ENCODE measurements at places on chromosomes 12 and 14.
A peak's percentile ranks its signal among the peaks of the same experiment; 100 is the strongest.

DNA sequence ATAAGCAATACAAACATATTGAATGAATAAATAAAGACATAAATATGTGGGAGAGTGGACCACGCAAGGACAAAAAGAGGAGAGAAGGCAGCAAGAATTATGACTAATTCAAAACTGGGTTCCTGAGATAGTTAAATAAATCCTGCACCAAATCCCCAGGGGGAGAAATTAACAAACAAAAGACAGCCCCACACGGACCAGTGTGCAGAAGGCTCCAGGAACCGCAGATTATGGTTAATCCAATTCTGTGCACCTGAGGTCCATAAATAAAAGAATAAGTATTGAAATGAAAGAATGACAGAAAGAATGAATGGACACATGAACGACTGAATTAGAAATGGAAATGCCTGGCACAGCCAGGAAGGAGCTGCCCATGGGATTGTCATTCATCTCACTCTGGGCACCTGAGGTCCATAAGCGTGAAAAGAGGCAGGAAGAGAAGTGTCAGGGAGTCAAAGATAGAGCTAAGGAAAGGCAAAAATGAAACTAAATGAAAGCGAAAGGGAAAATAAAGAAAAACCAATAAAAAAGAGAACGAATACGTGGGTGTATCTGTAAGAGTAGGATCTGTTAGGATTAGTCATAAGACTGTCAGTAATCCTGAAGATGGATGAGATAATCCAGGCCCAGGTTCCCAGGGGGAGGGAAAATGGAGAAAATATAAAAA, 23.3 kb downstream of the MEG3 start:
- no peak for DNase-seq

GRCh38 chr12:40106202-40106533, 287 bp upstream of the SLC2A13 start:
- peak; percentile 24 for DNase-seq

DNA sequence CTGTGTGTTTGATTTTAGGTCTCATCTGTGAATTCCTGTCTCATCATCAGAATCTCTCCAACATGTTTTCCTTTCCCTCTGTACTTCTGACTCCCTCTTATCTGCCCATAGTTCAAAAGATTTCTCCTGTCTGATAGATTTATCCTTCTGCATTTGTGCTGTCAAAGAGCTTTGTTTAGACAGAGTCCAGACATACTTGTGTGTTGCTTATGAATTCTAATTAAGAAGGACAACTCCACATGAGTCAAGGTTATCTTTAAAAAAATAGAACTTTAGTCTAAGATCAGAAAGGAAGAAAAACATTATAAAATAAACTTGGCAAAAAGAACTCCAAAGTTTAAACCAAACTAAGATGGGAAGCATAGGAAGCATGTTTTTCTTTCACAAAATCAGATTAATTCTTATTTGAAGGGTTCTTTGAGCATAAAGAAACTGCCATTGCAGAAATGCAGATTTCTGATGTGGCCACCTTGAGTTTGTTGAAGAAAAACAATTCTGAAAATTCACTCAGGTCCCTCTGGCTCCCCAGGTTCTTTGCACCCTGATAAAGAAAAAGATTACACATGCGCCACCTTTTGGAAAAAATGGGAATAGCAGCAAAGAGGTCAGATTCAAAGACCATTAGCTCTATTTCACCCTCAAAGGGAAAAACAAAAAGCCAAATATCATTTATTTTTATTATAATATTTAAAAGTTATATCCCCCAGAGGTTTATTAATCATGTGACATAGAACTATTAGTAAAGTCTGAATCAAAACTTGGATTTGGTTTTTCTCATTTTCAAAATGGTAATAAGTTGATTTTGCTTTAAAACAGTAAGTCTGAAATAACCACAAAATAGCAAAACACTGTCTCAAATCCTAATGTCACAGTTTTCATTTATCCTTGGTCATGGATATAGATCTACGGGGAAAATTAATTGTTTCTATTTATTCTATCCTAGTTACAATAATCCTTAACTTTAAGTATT, 143.7 kb upstream of the DCN start:
- peak; percentile 6 for DNase-seq

GRCh38 chr14:29548948-29549370, 378.7 kb downstream of the PRKD1 start:
- peak; percentile 1 for DNase-seq

GRCh38 chr12:104351057-104351983, 47.8 kb downstream of the EID3 start:
- no peak for DNase-seq

DNA sequence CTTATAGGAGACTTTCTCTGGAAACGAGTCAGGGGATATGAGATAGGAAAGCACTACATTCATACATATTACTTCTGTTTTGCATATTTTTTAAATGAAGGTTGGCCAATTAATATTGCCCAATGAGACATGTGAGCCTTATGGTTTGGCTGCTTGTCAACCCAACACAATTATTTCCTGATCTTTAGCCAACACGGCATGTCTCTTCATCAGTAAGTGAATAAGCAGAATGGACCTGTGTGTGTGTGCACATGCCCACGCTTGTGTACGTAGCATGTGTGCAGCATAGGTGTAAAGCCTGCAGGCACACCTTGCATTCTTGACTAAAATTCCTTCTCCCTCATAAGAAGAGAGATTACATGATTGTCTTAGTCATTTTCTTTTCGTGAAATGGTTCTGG, 88.3 kb downstream of the STON2 start:
- no peak for DNase-seq

DNA sequence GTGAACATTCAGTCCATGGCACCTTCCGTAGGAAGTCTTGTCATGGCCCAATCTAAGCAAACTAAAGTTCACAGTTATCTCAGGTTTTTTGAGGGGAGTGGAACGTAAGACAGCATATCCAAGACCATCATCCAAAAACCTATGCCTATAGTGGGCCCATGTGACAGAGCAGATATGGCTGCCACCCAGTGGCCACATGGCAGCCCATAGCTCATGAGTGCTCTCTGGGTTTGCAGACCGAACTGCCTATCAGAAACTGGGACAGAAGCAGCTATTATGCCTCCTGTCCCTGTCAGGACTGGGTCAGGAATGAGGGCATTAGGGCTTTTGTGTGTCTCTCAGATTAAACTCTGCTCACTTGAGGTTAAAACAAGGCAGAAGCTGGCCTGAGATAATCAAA, 503.7 kb downstream of the NRXN3 start:
- DNase-seq: no peak

GRCh38 chr12:14930299-14930698, 8.0 kb downstream of the ERP27 start:
- DNase-seq: no peak

DNA sequence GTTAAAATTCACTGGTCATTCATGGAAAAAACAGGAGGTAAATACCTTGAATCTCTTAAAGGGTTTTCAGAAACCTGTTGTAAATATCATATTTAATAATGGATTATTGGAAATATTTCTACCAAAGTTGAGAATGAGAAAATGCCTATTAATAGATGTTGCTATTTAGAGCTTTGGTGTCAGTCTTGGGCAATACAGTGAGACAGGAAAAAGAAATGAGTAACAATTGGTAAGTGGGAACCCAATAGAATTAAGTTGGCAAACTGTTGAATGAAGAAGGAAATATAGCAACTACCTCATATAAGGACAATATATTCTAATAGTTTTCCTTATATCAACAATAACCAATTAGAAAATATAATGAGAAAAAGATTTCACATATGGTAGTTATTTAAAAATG, 78.0 kb downstream of the ATF7IP start:
- DNase-seq: no peak

GRCh38 chr14:25759256-25759655, 709.3 kb upstream of the STXBP6 start:
- no peak for DNase-seq

GRCh38 chr12:130254461-130255276, 83.0 kb upstream of the PIWIL1 start:
- DNase-seq: peak; percentile 55

GRCh38 chr14:60773558-60773957, 39.0 kb downstream of the MNAT1 start:
- DNase-seq: no peak

- DNase-seq: no peak
Measured at GRCh38 chr14:54001189-54001878, 44.7 kb upstream of the BMP4 start.

DNA sequence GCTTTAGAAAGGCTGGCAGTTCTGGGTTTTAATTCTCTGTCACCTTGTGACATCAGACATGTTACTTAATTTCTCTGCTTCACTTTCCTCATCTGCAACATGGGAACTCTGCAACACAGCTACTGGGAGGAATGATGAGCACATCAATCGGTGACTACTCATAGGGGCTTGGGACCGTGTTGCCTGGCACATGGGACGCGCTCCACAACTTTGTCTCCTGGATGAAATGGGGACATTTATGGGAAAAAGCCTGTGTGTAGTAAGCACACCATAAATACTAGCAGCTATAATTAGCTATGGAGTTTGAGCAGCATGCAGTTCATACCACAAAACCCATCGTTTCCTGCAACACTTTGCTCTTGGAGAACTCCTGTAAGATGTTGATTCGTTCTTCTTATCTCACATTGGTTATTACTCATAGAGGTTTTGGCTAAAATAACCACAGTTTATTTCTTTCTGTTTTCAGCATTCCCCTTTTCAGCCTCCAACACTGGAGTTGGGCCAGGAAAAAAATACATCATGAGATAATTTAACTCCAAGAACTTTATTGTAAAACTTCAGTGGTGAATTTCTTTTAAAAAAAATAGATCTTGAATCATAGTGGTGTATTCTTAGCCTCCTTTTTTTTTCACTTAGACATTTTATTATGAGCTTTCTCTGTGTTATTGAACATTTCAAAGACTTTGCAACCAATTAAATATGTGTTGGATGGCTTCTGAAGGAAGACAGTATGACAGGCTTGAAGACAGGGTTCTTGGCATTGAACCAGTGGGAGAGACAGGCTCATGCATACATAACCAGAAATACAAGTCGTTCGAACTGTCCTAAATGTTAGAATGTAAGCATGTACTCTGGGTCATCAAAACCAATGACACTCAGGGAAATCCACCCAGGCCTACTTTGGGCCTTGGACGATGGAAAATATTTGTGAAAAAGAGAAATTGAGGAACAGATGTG, 72.7 kb downstream of the RIN3 start:
- no peak for DNase-seq

DNA sequence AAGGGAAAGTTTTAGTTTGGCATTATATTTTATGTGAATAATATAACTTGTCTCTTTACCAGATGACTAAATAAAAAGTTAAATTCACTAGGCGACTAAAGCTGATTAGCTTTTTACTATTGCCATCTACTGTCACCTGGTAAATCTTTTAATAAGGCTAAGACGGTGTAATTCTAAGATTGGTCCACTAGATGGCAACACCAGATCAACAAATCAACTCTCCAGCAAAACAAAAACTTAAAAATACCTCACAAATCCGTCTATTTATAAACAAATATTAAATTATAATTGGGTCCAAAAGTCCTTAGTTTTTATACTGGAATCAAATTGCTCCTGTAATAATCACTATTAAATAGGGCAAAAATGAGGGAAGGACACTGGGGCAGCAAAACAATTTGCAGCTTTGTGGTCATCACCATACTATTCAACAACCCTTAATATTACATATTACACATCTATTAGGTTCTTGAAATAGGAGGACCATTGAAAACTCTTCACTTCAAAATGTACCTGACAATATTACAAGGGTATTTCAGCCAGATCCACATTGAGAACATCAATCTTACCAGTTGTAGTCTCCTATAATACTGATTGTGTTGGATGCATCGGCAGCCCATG, 47.9 kb downstream of the GALC start:
- no peak for DNase-seq

DNA sequence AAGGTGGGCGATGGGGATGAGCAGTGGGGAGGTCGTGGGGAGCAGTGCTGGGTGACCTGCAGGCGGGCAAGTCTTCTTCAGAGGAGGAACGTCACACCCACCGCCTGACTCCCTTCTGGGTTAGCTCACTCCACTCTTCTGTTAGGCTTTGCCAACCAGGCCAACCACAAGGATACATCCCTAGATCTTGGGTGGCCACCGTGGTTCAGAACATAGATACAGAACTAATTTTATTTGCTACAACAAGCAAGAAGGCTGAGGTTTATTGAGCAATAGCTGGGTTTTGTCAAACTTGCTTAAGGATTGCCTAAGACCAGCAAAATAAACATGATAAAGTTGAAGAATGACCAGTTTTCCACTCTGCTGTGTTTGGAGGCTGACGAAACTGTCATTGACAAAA, 109.4 kb downstream of the DACT1 start:
- no peak for DNase-seq

DNA sequence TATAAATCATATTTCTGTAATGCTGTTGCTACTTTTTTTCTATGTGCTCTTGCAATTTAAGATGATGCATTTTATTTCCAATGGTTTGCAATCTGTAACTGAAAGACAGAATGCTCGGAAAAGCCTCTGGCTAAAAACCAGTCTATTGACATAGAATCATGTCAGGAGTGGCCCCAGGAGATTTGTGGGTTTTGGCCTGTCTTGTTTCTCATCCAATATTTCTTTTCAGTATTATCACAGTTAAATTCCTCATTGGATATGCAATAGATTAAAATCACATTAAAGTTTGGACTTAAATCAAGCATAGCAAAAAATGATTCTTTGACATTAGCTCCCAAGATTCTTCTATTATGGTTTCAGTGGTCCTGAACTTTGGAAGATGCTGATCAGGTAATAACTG, 19.1 kb upstream of the SLC38A2 start:
- no peak for DNase-seq

DNA sequence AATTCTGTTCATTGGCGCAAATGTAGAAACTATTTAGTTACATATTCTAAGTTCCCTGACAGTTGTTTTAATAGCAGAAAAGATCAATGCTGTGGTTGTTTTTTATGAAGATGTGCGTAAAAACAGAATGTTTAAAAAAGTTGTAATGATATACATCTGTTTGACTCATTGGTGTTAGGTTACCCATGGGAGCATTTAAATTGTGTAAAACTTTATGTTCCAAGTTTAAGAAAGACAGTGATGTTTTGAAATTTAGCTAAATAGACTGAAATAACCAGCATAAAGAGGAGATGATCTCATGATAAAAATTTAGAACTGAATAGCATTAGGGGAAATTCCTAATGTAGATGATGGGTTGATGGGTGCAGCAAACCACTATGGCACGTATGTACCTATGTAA, 3.6 kb downstream of the PELI2 start:
- DNase-seq: no peak

- DNase-seq: no peak
Measured at GRCh38 chr14:90649557-90650135, 166.6 kb downstream of the TTC7B start.

DNA sequence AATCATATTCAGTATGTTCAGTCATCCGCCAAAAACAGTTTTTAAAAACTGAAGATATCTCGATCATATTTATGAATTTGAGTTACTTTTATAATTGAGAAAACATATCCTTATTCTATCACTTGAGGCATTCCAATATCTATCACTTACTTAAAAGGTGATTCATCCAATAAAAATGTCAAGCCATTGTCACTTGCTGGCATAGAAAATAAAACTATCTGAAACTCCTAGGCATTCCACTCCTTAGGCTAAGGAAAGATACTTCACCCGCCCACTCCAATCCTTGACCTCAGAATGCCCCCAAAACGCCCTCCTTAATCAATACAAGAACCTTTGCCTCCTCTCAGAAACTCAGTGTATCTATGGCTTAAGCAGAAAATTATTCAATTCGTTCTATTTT, 51.3 kb upstream of the AMIGO2 start:
- no peak for DNase-seq

GRCh38 chr12:76074701-76075336, 9.7 kb downstream of the NAP1L1 start:
- DNase-seq: no peak

Measured in hypothalamus (tissue), 51 donors.